ENCODE measurements at places on chromosomes 3 and 15.
A peak's percentile ranks its signal among the peaks of the same experiment; 100 is the strongest.

DNA sequence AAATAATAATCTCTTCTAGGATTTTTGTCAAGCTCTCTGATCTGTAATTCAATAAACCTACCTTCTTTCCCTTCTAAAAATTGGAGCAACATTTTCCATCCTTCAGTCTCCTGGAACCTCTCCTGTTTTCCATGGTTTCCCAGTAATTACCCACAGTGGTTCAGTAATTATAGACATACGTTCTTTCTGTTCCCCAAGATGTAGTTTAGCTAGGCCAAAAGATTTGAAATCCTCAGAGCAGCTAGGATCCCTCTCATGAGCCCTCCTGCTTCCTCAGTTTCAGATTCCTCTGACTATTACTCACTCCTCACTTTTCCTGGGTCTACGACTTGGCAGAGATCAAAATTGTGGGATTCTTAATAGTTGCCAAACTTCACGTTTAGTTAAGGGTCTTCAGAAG is 76.9 kb upstream of the IGSF10 start:
- H3K4me1 ChIP-seq = no peaks in the 10 kb centered on the region
- no peak overlapping the region for H3K4me3 ChIP-seq
- H3K27me3 ChIP-seq = no peaks in the 10 kb centered on the region
- no peak for DNase-seq
- H3K27ac ChIP-seq = no peak overlapping the region

GRCh38 chr3:177860184-177860583 is 662.9 kb upstream of the TBL1XR1 start:
- H3K4me1 ChIP-seq = no peaks in the 10 kb centered on the region
- H3K27ac ChIP-seq = no peak overlapping the region
- H3K36me3 ChIP-seq = peaks cover 2% of the 10 kb centered on the region
- H3K27me3 ChIP-seq = no peaks in the 10 kb centered on the region
- H3K4me3 ChIP-seq = no peak overlapping the region
- no peak for DNase-seq

DNA sequence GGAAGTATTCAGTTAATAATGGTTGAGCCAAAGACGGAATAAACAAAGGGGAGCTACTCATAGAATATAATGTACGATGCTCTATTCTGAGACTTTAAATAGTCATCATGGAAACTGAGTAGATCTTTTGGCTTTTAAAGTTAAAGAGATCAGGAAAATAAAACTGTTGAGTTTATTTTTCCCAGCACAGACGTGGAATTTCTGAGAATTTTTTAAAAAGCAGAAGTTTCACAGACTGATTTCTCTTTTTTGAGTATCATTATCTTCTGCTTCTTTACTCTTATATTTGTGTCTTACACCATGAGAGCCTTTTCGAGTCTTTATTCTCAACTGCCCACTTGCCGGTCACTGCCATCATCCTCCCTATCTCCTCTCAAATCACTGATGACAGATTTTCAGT is 13.2 kb downstream of the P2RY14 start:
- H3K27ac ChIP-seq = no peak overlapping the region
- peaks cover 15% of the 10 kb centered on the region for H3K4me1 ChIP-seq
- no peak for DNase-seq
- no peak overlapping the region for H3K4me3 ChIP-seq

GRCh38 chr3:185308126-185308754 is 54.4 kb upstream of the EHHADH start:
- no peak overlapping the region for H3K27ac ChIP-seq
- H3K4me3 ChIP-seq = no peak overlapping the region
- H3K27me3 ChIP-seq = no peaks in the 10 kb centered on the region

DNA sequence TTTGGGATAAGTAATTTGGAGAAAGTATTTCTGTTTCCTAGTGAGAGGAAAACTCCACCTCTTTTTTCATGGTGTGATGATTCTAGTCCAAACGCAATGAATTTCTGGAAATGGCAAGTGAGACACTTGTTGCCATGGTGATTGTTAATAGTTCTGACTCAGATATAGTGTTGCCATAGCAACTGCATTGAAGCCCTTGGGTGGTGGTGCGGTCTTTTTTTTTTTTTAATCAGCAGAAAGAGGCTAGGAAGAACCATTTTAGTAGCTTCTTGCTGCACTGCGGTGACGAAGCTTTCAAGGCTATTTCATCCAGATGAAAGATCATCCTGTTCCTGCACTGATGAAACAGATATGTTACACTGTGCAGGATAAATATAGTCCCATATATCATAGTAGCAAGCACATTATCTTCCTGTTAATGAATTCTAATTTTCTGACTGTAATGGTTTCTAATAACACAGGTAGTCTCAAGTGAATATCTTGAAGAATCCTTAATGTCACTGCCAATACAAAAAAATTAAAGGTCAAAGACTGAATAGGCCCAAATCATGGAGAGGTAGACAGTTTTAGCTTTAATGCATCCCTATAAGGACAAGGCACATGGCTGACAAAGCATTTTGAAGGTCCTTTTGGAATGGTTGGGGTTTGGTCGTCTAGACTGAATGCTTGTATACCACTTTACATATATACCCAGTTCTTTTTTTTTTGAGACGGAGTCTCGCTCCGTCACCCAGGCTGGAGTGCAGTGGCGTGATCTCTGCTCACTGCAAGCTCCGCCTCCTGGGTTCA is 125.1 kb upstream of the ZBTB20 start:
- no peak overlapping the region for H3K4me3 ChIP-seq
- no peaks in the 10 kb centered on the region for H3K27me3 ChIP-seq
- H3K36me3 ChIP-seq = no peaks in the 10 kb centered on the region
- no peaks in the 10 kb centered on the region for H3K4me1 ChIP-seq
- H3K27ac ChIP-seq = no peak overlapping the region

- no peak overlapping the region for H3K27ac ChIP-seq
- DNase-seq = no peak
- H3K4me1 ChIP-seq = no peaks in the 10 kb centered on the region
Observed at GRCh38 chr15:24861014-24861690, 93.6 kb upstream of the SNRPN start.

DNA sequence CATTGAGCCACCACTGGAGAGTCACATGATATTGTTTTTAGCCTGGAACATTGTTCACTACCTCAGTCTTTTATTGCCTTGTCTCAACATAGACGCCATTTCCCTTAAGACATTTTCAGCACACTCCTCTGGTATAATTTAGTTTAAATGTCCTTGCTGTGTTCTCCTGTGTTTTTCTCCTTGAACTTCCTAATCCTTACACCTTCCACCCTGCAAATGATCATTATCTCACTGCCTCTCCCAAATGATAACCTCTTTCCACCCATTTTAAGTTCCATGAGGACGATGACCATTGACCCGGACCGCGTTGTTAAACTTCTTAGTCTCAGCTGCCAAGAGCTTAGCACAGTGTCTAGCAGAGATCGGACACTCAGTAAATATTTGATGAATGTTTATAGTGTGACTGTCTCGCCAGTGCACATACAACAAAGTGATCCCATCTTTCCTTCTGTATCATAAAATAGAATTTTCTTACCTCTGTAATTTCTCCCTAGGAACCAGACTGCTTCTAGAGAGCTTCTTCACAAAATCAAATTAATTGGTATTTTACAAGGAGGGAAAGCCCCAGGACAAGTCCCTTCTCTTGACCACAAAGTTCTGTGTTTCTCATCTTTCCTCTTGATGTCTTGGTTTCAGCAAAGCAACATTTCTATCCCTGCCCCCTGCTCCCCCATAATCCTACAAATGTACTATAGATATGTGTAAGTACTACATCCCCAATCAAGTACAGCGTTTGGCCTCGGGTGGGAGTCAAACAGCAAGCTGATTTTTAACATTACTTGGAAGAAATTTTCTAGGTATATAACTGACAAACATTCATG is 429.6 kb downstream of the LPP start:
- H3K4me3 ChIP-seq = no peak overlapping the region
- no peaks in the 10 kb centered on the region for H3K27me3 ChIP-seq
- H3K27ac ChIP-seq = no peak overlapping the region
- H3K4me1 ChIP-seq = peaks cover 21% of the 10 kb centered on the region

DNA sequence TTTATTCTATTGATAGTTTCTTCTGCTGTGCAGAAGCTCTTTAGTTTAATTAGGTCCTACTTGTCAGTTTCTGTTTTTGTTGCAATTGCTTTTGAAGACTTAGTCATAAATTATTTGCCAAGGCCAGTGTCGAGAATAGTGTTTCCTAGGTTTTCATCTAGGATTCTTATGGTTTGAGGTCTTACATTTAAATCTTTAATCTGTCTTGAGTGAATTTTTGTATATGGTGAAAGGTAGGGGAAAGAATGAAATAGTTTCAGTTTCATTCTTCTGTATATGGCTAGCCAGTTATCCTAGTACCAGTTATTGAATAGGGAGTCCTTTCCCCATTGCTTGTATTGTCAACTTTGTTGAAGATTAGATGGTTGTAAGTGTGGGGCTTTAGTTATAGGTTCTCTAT is 10.6 kb upstream of the GCSAM start:
- no peaks in the 10 kb centered on the region for H3K27me3 ChIP-seq
- peaks cover 19% of the 10 kb centered on the region for H3K4me1 ChIP-seq
- H3K27ac ChIP-seq = peak overlapping the region; percentile 48
- H3K36me3 ChIP-seq = peaks cover 16% of the 10 kb centered on the region

- H3K27me3 ChIP-seq = no peaks in the 10 kb centered on the region
- no peaks in the 10 kb centered on the region for H3K36me3 ChIP-seq
- H3K27ac ChIP-seq = no peak overlapping the region
- H3K4me3 ChIP-seq = no peak overlapping the region
- H3K4me1 ChIP-seq = no peaks in the 10 kb centered on the region
Observed at GRCh38 chr15:69798481-69799250, 299.1 kb downstream of the TLE3 start.

Data from activated naive CD4-positive, alpha-beta T cell treated with anti-CD3 and anti-CD28 coated beads for 36 hours (primary cell).